ENCODE measurements at places on chromosomes 1 and 21.

GRCh38 chr1:153494976-153495535, 34.6 kb upstream of the S100A7 start:
- DNase-seq, result peak; percentile 41

DNA sequence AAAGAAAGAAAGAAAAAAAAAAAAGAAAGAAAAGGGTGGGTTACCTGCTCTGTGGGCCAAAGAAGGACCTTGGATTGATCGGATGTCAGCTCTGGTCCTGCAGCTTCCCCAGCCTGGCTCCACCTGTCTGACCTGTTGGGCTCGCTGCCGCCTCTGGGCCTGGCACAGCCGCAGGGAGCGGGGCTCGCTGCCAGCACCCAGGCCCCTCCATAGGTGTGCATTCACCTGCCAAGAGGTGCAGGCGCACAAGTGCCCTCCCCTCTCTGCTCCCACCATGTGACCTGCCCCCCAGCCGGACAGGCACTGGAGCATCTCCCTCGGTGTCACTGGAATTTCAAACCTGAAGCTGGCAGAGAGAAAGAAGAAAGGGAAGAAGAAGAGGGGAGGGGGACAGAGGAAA, 33.1 kb upstream of the GPR157 start:
- no peak for DNase-seq

- DNase-seq, result no peak
Observed at GRCh38 chr1:153734396-153735089, 6.7 kb downstream of the INTS3 start.

DNA sequence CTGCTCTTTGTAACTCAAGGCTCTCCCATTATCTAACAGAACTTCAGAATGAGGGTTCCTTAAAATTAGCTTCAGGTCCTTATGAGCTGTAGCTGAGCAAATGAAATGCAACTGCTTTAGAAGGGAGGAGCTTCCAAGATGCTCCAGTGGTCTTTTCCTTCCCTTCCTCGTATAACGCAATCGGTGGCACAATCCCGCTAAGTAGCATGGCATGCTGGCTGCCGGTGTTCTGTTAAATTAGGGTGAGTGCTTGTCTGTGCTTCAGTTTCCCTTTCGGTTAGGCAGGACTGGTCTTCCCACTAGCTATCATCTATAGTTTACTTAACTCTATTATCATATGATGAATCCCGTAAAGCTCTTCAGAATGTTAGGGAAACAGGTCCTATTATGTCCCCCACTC, 917 bp downstream of the KIAA0040 start:
- no peak for DNase-seq

GRCh38 chr1:220516014-220516721, 11.8 kb upstream of the MARK1 start:
- DNase-seq, result no peak

DNA sequence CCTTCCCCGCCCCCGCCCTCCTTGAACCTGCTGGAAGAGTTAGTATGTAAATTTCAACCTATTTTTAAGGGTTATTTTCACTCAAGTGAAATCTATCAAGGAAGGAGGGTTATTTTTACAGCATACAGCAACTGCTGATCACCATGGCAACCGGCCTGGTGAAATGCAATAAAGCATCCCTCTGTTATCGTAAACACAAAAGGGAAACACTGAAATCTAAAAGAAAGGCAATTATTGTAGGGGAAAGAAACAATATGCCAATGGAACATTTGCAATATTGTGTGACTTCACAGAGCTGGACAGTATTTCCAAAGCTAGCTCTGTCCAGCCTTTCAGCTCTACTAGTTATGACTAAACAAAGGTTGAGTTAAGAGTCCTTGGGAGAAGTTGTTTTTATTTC, 588.3 kb upstream of the PBX1 start:
- DNase-seq, result no peak

DNA sequence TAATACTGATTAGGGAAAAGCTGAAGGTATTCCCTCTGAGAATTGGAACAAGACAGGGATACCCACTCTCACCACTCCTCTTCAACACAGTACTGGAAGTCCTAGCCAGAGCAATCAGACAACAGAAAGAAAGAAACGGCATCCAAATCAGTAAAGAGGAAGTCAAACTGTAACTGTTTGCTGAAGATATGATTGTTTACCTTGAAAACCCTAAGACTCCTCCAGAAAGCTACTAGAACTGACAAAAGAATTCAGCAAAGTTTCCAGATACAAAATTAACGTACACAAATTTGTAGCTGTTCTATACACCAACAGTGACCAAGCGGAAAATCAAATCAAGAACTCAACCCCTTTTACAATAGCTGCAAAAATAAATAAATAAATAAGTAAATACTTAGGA, 78.6 kb downstream of the EXTL2 start:
- no peak for DNase-seq

GRCh38 chr1:20223551-20224419, 37.5 kb upstream of the PLA2G2C start:
- DNase-seq, result no peak

GRCh38 chr1:41342774-41343355, 18.4 kb upstream of the FOXO6 start:
- DNase-seq, result no peak

GRCh38 chr21:45882645-45883044, 98.9 kb upstream of the COL6A1 start:
- DNase-seq, result no peak

- DNase-seq, result no peak
Observed at GRCh38 chr1:46802901-46803574, 4.2 kb downstream of the CYP4B1 start.

DNA sequence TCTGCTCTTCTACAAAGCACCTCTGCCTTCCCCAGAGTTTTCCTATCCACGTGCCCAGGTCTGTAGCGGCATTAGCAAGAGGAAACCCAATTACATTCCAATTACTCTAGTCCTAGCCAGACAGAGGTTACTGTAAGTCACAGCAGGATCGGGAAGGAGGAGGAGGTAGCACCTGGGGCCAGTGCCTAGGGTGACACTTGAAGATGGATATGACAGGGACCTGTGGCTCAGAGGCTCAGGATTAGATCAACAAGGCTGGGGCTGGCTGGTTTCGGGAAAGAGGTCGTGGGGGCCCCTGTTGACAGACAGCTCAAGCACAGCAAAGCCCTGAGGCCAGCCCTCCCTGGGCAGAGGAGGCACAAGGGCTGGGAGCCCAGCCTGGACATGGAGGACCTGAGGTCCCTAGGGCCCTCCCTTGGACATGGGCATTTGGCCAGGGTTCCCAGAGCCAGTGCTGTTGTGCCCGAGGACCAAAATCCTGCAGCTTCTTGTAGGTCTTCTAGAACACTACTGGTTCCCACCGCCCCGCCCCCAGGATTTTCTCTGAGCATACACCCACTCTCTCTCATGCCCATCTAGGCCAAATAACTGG, 3.0 kb upstream of the HCRTR1 start:
- DNase-seq, result no peak

GRCh38 chr1:22051607-22052114, 848 bp upstream of the CDC42 start:
- DNase-seq, result no peak

DNA sequence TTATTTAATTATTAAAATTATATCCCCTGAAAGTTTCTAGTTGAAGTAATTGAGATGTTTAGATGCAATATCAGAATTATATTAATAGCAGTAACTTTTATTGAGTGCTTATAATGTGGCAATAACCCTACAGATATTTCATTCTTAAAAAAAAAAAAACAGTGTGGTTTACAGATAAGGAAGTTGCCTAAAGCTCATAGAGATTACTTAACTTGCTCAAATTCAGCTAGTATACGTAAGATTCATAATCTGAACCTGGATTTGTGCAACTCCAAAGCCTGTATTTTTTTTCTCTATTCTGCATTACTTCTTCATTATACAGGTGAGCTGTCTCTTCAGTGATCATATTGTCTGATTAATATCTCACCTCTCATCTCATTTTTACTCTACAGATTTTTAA, 156.0 kb upstream of the PTBP2 start:
- no peak for DNase-seq

DNA sequence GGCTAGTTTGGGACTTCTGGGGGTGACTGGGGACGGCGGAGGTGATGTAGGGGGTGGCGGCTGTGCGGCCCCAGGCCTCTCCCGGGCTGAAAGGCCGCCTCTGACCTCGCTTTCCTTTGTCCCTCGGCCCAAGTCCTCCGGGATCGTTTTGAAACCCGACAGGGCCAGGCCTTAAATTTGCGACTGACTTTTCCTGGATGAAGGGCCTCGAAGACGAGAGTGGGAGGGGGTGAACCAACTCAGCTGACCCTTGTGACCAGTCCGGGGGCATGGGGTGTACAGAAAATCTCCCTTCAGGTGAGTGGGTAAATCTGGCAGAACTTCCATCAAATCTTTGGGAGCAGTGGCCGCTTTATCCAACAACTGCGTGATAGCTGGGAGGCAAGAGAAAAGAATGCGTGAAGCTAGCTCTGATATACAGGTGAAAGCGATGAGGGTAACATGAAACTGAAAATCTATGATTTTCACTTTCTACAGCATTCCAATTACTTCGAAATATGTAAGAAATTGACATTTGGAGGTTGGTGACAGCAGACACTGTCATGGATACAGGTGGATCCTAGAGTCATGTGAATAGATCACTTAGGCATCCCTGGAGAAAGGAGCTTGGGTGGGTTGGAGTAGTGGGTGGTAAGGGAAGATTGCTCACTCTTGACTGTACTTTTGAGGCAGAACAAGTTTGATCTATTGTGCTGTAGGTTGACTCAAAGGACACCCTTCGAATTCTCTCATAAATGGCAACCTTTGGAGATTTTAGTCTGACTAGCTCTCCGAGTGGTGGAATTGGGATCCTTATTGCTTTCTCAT, 885 bp downstream of the AHCYL1 start:
- no peak for DNase-seq

DNA sequence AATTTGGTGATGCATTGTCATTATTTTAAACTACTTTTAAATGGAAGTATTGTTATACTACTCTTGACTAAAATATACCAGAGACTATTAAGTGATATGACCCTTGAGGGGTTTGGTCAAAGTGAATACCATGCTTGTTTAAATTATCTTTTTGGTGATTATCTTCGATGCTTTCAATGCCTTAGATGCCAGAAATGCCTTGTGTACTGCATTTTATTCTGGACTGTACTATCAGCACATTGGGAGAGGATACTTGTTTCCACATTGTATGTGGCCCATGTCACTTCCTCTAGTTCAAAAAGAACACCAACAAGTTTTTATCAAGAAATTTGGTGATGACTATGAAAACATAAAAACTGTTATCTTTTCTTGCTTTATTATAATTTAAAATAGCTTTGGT, 16.3 kb downstream of the MAP3K7CL start:
- DNase-seq, result no peak

DNA sequence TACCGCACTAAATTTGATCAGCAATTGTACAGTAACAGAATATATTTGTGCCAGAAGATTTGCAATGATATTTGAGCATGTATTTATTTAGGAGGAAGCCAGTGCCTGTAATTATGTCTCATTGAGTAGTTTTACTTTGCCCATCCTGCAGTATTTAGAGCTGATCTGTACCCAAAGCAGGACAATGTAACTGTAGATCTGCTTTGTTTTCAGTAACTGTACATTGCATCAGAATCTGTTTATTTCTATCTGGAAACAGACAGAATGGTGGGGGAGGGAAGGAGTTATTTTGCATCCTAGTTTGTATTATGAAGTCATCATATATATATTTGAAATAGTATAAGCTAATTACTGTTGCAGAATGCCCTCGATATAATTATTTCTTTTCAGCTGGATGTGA, 36.2 kb upstream of the LRRC8C start:
- no peak for DNase-seq

DNA sequence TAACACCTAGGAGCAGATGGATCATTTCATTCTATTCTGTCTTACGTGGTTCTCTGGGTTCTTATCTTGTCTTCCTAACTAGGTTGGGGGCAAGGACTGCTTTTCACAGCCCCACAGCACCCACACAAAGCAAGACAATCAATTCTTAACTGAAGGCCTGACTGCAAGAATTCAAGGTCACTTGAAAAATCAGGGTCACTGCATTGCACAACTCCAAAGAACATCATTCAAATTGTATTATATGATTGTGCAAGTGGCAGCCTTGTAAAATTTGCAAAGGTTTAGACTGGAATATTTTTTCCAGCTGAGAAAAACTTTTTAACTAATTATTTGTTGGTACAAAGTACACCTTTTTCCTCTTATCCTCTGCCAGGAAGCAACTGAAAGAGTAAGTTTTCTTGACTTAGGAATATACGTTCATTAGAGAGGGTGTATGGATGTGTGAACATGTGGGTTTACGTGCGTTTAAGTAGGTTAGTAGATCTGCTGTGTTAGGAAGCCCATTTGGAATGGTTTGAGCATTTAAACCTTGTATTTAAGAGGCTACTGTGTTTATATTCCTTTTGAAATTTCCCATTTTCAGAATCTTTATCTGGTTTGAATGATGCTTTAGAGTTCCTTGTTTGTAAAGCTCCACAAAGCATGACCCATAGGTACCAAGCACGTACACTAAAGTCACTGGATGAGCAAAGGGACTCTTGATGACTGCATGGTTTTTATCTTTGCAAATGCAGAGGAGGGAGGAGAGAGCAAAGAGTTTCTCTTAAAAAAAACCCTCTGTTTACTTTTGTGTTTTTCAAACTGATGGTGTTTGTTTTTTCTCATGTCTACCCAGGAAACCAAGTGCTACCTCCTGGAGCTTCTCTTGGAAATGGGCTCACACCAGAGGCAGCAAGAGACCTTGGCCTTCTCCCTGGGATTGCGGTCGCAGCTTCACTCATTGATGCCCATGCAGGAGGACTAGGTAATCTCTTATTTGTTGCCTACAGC, 214.9 kb downstream of the FGGY start:
- DNase-seq, result no peak

Data from stimulated activated CD8-positive, alpha-beta memory T cell treated with anti-CD3 and anti-CD28 coated beads, Interleukin-15, amount 100 ng/mL, for 48 hours (primary cell).